ENCODE measurements at places on chromosomes 5 and 9.

DNA sequence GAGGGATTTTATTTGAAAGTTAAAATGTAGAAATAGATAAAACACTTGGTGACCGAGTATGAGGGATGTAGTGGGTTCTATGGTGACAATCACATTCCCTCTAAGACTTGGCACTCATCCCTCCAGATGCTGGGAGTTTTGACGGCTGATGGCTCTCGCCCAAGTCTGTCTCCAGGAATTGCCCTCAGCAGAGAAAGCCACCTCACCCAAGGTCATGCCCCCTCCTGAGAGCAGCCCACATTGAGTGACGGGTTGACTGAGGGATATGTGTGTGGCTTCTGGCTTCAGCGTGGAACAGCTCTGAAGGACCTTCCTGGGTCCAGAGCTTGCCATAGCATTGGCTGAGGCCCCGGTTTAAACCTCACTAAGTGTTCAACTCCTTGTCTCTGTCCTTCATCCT is 19.4 kb downstream of the CAVIN4 start:
- DNase-seq = no peak

GRCh38 chr9:73643379-73644013 is 491.8 kb downstream of the ANXA1 start:
- no peak for DNase-seq

DNA sequence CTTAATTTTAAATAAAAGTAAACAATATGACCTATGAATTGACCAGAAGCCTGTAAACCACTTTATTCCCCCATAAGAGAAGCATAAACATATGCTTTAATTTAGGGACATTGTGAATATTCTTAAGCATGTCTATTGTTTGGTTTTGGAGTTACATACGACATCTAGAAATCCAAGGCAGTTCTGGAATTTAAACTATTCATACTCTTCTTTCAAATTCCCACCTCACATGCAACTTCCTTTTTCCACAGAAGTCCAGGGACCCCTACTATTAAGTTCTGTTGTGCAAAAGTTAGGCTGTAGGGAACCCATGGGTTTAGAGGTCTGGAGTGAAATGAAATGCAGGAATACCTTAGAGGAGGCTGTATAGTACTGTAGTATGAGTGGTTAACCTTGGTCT is 2.1 kb downstream of the RIC1 start:
- DNase-seq = no peak

DNA sequence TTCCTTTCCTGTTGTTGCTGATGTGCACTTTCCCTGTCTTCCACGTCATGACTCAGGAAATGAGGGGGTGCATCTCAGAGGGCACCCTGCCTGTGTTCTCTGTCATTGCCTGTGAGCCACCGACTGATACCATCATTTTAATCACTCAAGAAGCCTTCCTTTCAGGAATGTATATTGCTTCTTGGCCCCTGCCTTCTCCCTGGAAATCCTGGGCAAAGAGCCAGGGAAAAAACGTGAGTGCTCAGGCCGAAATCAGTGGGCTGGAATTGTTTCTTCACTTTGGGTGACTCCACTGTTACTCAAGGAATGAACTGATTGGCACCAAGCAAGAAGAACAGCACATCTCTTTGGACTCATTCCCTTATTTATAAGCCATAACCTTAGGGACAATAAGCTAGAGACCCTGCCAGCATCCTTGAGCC is 126.1 kb downstream of the SNX18 start:
- peak; percentile 64 for DNase-seq
